Esophagus squamous epithelium (tissue), 5 donors: ENCODE measurements at places on chromosomes 16 and 17. TPM values are rescaled to one million over a fixed set of nuclear protein-coding genes. Genes with fewer than 3 reads are reported as not detected.

DNA sequence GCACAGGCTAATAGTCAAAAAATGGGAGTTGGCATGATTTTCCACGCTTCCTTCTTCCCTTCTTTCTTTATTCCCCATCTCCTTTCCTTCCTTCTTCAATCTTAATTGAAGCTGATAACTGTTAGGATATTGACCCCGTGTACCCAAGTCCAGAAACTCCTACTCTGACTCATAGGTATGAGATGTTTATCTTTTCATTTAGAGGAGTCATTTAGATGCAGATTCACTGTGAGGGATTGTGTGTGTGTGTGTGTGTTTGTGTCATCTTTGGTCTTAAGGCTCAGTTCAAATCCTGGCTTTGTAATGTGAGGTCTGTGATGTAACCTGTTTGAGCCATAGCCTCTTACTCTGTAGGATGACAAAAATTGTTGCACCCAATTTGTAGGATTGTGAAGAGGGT, 332.0 kb upstream of the MAF start:
- DNase-seq: no peak

DNA sequence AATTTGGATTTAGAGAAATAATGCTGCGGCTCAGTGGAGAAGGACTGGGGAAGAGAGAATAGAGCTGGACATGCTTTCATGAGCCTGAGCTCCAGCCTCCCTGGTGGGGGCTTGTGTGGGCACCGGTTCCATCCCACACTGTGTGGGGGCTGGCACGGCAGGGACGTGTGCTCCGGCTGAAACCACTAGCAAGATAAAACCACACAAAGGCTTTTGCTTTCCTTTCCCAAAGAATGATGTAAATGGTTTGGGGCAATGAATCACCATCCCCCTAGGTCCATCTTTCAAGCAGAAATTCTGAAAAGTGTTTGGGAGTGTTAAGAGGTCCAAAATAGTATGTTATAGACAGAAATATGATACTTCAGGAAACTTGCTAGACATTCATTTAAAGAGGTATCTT, 77.0 kb downstream of the CDH11 start:
- no peak for DNase-seq

KRTAP1-1 gene
- total RNA-seq: not detected

GRCh38 chr17:17309356-17309755, 6.2 kb downstream of the NT5M start:
- no peak for DNase-seq

KRTAP9-4 gene
- not detected for total RNA-seq

DNA sequence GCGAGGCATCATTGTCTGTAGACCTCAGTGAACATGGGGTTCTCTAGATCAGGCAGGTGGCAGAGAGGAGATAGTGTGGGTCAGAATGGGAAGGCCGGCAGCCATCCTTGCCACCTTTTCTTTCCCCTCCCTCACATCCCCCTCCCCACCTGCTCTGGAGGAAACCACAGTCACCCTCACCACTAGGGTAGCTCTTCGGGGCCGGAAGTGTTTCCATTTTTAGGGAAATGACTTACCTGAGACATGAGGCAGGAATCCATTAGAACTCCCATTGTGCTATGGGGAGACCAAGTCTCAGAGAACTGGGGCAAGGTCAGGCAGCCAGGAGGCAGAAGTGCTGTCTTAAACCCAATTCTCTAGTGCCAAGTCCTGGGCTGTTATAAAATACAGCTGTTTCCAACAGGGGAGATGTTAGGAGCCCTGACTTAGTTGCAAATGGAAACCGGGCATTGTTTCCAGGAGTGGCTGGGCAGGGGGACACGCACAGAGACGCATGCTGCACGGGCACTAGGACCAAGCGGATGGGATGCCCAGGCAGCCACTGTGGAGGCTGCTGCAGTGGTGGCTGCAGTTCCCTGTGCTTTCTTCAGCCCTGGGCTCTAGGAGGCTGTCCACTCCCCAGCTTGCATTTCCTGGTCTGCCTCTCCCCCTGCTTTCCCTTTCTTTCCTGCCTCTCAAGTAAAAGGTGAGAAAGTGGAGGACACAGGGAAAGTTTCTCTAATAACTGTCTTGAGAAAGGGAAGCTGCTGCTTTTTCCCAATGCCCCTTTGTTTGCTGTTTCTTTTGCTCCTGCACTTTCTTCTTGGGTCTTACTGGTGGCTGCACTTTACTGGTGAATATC, 2.8 kb downstream of the HAS3 start:
- DNase-seq: no peak

UTS2R gene
- total RNA-seq: not detected

ZCCHC14 gene
- 19.6 TPM for total RNA-seq

NAGLU gene
- 32.2 TPM for total RNA-seq

CACNA1G gene
- 0.11 TPM for total RNA-seq

PABPN1L gene
- total RNA-seq: not detected

DNA sequence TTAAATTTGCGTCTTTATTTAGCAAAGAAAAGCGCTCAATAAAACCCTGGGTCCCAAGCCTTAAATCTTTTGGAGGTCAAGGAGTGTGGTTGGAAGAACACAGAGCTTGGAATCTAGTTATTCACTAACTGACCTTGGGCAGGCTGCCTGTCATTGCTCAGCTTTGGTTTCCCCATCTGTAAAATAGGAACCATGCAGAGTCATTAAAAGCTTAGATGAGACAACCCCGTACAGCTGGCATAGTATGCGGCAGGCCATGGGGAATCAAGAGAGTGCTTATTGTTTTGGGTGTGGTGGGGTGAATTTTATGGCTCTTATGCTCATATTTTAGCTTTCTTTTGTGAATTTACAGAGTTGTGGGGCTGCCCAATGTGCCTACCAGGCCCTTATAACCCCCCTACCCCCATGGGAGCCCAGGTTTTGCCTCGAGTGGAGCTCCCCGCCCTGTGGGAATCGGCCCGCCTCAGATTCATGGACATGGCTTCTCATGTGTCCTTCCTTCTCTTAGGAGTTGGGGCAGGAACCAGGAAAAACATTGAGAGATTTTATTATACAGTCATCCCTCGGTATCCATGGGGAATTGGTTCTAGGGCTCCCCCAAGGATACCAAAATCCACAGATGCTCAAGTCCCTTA, 113.5 kb downstream of the CLEC16A start:
- DNase-seq: no peak

LCAT gene
- 12.4 TPM for total RNA-seq

TLCD3B gene
- not detected for total RNA-seq

CBX8 gene
- 4.7 TPM for total RNA-seq

DNA sequence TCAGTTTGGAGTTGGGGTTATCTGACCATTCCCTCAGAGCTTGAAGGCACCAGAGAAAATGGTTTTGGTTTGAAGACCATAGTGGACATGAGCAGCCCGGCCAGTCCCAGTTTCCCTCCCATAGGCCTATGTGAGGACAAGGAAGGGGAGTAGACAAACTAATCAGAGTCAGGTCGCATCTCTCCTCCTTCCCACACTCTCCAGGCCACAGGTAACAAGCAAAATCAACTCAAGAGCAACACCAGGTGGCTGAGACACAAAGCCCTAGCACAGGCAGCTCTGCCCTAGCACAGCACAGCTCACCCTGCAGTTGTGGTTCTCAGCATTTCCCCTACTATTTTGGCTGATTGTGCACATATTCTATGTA, 7.2 kb downstream of the SUPT4H1 start:
- DNase-seq: no peak

DNA sequence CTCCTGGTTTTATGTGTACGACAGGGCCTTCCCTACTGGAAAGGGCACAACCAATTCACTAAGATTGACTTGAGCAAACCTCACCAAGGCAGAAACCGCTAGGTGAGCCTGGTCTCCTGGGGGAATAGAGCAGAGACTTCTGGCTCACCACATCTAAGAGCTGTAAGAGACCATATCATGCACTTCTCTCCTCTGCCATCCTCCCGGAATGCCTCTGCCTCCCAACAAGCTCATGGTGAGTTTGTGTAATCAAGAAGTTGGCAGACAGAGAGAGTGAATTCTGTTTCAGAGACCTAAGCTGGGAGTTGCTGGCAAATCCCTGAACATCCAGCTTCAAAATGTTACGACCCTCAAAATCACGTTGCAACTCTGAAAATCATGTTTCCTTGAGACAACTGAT, 154.8 kb downstream of the SLC39A11 start:
- DNase-seq: no peak

NAGS gene
- total RNA-seq: 2.5 TPM

DNA sequence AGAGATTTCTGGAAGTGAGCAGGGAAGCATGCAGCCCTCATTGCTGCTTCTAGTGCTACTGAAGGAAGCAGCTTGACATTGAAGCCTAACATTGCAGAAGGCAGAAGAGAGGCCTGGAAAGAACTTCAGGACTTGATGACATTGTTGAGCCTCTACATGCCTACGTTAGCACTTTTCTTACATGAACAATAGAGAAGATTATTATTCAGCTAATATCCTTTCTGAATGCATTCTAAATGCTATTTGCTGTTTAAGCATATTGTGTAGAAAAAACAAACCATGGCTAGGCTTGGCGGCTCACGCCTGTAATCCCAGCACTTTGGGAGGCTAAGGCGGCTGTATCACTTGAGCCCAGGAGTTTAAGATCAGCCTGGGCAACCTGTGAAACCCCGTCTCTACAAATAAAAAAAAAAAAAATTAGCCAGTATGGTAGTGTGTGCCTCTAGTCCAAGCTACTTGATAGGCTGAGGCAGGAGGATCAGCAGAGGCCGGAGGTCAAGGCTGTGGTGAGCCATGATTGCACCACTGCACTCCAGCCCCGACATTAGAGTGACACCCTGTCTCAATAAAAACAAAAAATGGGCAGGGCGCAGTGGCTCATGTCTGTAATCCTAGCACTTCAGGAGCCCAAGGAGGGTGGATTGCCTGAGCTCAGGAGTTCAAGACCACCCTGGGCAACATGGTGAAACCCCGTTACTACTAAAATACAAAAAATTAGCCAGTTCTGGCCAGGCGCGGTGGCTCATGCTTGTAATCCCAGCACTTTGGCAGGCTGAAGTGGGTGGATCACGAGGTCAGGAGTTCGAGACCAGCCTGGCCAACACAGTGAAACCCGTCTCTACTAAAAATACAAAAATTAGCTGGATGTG, 2.2 kb upstream of the AURKB start:
- DNase-seq: no peak

NTN3 gene
- total RNA-seq: not detected

GRCh38 chr17:55463600-55463999, 42.0 kb upstream of the MMD start:
- DNase-seq: no peak

DNA sequence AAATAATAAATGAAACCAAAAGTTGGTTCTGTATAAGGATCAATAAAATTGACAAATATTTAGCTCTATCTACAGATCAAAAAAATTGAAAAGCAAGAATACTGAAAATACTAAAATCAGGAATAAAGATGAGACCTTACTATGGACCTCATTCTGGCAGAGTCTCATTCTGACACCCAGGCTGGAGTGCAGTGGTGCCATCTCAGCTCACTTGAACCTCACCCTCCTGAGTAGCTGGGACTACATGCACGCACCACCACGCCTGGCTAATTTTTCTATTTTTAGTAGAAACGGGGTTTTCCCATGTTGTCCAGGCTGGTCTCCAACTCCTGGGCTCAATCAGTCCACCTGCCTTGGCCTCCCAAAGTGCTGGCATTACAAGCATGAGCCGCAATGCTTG, 22.0 kb upstream of the KREMEN2 start:
- DNase-seq: no peak

DNA sequence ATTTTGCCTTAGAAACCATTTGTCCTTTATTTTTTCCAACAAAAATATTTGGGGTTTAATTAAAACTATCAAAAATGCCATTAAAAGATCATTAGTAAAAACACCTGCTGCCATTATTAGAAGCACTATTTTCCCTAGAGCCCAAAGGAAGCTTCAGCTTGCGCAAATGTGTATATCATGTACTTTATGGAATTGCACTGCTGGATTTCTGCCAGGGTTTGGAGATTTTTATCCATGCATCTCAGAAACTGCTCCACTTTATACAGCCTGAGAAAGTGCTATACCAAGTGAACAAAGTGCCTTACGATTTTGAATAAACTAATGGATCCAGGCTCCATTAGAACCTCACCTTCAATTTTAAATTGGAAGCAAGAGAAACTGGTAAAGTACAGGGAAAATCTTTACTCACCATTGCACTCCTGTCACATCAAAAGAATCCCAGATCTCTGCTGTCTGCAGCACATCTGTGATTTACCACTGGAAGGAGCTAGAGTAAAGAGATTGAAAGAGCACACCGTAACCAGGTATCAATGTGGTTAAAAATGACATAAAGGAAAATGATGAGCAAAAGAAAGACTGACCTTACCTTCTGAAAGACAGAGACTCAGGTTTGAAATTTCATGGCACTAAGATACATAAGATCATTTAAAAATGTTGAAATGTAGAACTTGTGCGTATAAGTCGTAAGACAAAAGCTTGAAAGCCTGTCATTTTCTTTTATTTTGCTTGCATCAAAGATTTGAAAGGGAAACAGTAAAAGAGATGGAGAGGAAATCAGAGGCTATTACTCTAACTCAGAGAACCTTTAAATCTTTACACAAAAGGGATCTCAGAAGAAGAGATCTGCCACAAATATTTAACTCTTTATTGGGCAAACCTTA, 678.1 kb upstream of the GOT2 start:
- no peak for DNase-seq
